ENCODE measurements at places on chromosomes 13 and 19.

- no peak for DNase-seq
These were observed 232.2 kb downstream of the TUBA3C start for GRCh38 chr13:18949489-18949761.

- no peak for DNase-seq
These were observed 226.7 kb upstream of the IPO5 start for GRCh38 chr13:97726664-97727280.

DNA sequence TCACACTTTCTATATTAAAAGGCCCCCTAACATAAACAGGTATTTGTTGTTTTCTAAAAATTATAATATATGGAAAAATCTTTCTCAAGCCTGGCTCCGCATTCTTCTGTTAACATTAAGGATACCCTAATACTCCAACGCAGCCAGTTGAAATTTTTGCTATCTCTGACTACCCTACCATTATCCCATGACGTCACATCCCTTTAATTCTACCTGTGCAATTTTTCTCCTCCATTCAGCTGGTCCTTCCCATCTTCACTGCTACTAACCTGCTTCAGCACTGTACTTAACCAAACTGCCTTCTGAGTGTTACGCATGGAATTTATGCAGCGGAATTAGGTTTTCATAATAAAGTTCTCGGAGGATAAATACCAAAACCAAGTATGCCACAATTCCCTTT lies 1.0 kb downstream of the MRPS31 start:
- no peak for DNase-seq

- no peak for DNase-seq
These were observed 44.0 kb downstream of the KLF2 start for GRCh38 chr19:16368385-16369305.

DNA sequence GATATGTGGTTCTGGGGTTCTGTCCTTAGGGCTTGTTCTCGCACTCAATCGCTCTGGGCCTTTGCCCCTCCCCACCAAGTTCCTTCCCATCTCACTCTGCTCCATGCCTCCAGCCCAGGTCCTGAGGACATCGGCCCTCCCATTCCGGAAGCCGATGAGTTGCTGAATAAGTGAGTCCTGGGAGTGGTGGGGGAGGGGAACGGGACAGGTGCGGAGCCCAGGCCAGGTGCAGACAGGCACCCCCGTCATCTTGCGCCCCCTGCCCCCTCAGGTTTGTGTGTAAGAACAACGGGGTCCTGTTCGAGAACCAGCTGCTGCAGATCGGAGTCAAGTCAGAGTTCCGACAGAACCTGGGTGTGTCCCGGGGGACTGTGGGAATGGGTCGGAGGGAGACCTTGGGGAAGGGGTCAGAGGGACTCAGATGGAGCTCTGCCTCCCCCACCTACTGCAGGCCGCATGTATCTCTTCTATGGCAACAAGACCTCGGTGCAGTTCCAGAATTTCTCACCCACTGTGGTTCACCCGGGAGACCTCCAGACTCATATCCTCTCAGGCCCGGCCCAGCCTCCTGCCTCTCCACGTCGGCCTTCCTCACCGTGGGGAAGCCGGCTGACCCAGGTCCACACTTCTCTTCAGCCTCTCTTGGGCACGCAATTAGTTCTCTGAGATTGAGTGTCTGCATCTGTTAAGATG lies 10.1 kb downstream of the FUZ start:
- DNase-seq, result no peak

DNA sequence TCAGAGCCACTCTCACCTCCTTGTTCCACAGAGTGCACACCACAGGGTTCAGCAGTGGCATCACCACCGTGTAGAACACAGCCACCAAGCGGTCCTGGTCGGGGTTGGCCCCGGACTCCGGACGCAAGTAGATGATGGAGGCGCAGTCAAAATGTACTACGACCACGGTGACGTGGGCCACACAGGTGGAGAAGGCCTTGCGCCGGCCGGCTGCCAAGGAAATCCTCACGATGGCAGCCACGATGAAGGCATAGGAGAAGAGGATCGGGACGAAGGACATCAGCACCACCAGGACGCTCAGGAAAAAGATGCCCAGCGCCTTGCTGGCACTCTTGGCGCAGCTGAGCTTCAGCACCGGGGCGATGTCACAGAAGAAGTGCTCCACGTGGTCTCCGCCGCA lies 33.9 kb downstream of the SYDE1 start:
- DNase-seq, result no peak

DNA sequence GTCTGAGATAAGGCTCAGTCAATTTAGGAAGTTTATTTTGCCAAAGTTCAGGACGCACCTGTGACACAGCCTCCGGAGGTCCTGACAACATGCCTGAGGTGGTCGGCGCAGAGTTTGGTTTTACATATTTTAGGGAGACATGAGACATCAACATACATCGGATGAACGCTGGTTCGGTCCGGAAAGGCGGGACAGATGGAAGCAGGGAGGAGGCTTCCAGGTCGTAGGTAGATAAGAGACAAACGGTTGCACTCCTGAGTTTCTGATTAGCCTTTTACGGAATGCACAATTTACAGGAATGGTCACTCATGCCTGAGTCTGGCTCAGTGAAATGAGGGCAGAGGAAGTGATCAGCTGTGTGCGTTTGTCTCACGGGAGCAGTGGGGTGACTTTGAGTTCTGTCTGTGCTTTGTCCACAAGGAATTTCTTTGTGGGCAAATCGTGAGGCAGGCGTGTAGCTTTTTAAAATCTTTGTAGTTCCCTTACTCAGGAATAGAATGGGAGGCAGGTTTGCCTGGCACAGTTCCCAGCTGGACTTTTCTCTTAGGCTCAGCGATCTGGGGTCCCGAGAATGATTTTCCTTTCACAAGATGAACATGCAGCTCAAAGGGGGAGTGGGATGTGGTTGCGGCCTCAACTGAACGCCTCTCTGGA lies 36.2 kb downstream of the C13orf46 start:
- no peak for DNase-seq

- no peak for DNase-seq
These were observed 58.6 kb downstream of the LMO7 start for GRCh38 chr13:75694722-75695121.

- no peak for DNase-seq
These were observed 44.1 kb downstream of the POLR1D start for GRCh38 chr13:27665761-27666160.

GRCh38 chr19:49403404-49404187 lies 15.5 kb downstream of the KASH5 start:
- no peak for DNase-seq

- no peak for DNase-seq
These were observed 44.8 kb downstream of the KDM4B start for GRCh38 chr19:5013761-5014160.

DNA sequence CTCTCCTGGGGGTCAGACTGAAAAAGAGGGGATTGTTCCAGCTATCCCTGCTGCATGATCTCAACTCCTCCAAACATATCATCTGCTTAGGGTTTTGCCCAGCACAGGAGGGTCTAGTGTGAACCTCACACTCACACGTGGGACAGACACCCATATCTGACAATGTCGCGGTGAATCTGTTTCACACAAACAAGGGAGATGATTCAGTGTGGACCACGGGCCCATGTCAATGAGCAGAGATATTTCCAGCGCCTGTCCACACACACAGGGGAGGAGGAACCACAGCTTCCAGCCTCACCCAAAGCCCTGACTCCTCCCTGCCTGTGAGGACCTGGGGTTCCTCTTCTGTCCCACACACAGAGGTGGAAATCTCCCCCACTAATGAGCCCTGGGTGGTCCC lies 29.6 kb upstream of the KIR3DL3 start:
- no peak for DNase-seq

GRCh38 chr19:48230555-48231129 lies 25.1 kb downstream of the CARD8 start:
- no peak for DNase-seq

- no peak for DNase-seq
These were observed 11.3 kb downstream of the NCAN start for GRCh38 chr19:19223060-19223459.

GRCh38 chr19:40555978-40556689 lies 20.5 kb upstream of the SHKBP1 start:
- DNase-seq, result no peak

DNA sequence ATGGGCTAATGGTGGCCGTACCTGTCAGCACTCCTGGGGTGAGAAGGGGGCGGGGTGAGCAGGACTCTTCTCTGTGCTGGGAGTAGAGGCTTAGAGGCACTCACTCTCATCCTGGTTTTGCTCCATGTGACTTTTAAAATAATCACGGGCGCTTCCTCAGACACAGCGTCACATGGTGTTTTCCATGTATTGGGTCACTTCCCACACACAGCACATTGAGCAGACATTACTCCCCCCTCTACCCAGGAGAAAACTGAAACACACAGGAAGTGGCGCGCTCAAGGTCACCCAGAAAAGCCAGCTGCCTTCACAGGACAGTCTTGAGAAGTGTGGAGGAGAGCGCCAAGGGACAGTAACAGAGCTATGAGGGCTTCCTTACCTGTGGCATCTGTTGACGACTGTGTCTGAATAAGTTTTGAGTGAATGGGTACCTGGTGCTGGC lies 23.2 kb downstream of the SPATA13 start:
- DNase-seq, result no peak

DNA sequence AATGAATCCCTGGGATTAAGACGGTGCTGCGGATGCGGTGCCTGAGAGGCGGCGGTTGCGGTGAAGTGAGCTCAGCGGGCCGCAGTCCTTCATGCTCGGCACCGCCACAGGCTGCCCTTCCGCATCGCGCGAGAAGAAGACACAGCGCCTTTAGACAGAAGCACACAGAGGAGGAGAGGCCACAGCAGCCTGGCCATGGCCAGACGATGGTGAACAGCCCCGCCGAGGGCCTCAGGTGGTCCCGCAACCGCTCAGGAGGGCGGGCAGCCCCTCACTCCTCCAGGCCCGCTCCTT lies 459.2 kb downstream of the MYO16 start:
- DNase-seq, result no peak

DNA sequence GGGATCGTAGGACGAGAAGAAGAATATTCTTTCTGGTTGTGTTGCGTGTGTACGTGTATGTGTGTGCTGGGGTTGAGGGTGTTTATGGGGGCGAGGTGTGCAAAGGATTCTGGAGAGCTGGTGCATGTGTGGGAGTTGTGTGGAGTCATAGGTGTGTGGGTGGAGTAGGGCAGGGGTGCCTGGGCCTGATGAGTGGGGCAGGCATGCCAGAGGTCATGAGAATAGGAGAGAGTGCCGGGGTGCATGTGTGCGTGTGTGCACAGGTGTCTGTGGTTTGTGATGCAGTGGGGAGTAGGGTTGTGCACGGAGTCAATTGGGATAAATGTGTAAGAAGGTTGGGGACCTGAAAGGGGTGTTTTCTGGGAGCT lies 649 bp downstream of the TMEM91 start:
- DNase-seq, result no peak

DNA sequence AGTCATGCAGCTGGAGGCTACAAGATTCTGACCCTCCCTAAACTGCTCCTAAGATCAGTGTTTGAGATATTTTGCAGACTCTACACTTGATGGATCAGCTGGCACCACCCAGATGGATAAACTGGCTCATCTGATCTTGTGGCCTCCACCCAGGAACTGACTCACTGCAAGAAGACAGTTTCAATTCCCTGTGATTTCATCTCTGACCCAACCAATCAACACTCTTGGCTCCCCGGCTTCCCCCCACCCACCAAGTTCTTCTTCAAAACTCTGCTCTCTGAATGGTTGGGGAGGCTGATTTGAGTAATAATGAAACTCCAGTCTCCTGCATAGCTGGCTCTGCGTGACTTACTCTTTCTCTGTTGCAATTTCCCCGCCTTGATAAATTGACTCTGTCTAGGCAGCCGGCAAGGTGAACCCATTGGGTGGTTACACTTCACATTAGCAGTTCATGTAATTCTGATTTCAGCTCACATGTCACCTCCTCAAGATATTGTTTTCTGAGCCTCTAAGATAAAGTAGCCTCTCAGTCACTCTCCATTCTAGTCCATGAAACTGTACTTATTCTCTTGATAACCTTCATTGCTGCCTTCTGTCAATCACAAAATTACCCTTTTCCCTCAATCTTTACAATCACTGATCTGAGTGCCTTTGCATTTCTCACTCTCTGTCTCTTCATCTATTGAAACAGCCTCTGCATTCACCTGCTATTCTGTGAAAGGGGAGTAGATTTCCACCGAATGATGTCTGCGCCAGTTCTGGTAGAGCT lies 9.9 kb upstream of the FPR3 start:
- peak; percentile 69 for DNase-seq

DNA sequence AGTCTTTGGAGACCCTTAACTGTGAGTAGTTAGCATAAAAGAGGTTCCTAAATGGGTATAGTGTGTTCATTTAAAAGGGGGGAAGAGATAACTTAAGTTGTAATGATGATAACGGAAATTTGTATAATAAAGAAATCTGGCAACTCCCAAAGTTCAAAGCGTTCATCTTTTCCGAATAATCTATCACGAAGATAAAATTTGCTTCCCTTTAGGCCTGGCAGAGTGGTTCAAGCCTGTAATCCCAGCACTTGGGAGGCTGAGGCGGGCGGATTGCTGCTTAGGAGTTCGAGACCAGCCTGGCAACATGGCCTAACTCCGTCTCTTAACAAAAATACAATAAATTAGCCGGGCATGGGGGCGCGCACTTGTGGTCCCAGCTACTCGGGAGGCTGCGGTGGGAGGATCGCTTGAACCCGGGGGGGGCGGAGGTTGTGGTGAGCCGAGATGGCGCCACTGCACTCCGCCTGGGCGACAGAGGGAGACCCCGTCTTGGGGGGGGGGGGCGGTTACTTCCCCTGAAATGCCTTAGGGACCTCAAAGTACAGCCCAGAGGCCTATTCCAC lies 934 bp downstream of the N4BP2L2 start:
- no peak for DNase-seq

- no peak for DNase-seq
These were observed 7.5 kb downstream of the KCTD15 start for GRCh38 chr19:33804021-33804799.

GRCh38 chr19:34428549-34429285 lies 536 bp downstream of the UBA2 start:
- peak; percentile 20 for DNase-seq

- no peak for DNase-seq
These were observed 171.1 kb downstream of the STK24 start for GRCh38 chr13:98405690-98406344.

DNA sequence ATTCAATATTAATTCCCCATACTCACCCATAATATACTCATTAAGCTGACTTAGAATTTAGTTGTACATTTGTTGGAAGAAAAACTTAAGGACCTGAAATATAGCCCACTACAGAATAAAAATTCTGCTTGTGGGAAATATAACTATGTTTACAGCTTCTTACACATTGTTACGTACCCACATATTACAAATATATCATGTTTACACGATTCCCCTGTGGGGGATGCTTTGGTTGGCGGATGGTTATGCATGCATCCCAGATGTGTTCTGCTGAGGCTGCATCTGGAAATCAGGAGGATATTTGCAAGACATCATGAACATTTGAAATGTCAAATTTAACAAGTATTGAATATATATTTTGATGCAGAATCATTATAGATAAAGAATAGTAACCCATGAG lies 79.5 kb upstream of the KL start:
- DNase-seq, result no peak

- no peak for DNase-seq
These were observed 15.4 kb upstream of the IRGC start for GRCh38 chr19:43700395-43701000.
